ENCODE measurements at places on chromosomes 13 and 19.

DNA sequence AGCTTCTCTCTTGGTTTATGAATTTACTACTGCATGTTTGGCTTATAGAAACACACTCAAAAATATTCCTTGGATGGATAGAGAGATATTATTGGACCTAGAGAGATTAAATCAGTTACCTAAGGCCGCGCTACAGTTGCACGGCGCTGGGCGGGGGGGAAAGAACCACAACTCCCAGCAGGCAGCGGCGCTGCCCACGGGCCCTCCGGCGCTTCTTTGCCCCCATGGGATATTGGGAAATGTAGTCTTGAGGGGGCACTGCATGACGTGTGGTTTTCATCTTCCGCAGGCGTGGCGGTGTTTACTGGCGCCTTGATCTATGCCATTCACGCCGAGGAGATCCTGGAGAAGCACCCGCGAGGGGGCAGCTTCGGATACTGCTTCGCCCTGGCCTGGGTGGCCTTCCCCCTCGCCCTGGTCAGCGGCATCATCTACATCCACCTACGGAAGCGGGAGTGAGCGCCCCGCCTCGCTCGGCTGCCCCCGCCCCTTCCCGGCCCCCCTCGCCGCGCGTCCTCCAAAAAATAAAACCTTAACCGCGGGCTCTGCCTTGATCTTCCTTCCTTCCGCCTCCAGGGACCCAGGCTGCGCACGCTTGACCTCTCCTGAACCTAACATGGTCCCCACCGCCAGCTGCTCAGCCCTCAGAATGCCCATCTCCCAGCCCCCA lies 4.8 kb downstream of the EMP3 start:
- DNase-seq = no peak

DNA sequence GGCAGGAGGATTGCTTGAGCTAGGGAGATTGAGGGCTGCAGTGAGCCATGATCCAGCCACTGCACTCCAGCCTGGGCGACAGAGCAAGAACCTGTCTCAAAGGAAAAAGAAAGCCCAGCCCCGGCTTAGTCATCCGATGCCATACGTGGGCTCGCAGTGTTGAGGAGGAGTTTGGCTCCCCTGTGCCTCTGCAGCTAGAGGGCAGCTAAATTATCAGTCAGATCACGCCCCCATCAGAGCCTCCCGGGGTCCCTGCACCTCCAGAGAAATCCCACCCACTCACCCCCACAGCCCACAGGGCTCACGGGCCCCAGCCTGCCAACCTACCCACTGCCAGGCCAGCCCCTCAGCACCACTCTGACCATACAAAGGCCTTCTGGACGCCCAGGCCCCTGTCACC lies 27.6 kb downstream of the MAU2 start:
- no peak for DNase-seq

- no peak for DNase-seq
These were observed 512.9 kb upstream of the HTR2A start for GRCh38 chr13:47409778-47410177.

DNA sequence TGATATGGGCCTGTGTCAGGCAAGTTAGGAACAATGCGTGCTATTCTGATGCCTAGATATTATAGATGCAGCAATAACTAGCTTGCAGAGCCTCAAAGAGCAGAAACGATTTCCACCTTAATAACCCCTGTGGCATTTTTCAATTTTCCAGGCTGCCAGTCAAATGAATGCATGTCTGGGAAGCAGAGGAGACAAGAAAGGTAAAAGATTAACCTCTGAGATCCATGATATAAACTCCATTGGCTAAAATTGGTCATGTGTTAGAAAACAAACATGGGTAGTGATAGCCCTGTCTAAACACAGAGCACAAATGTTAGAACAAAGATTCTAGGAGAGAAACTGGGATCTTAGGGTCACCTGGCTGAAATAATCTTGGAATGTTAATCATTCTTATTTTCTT lies 811.1 kb downstream of the DIAPH3 start:
- no peak for DNase-seq

DNA sequence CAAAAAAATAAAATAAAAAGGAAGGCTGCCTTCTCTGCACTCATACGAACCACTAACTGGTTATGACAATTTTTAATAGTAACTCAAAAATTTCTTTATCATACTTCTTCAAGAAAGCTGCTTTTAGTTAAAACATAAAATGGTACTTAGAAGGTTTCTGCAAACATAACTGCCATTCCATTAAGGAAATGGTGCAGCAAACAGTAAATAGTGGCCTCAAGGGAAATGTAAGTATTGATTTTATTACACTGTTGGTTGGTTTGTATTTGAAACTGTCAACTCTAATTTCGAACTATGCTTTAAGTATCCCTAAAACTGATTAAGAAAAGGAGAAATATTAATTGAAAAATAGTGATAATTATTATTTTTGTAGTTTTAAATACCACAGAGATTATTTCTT lies 278.0 kb downstream of the DACH1 start:
- no peak for DNase-seq

GRCh38 chr13:47413112-47413511 lies 516.3 kb upstream of the HTR2A start:
- DNase-seq = no peak
